ENCODE measurements at places on chromosomes 6 and 20.

DNA sequence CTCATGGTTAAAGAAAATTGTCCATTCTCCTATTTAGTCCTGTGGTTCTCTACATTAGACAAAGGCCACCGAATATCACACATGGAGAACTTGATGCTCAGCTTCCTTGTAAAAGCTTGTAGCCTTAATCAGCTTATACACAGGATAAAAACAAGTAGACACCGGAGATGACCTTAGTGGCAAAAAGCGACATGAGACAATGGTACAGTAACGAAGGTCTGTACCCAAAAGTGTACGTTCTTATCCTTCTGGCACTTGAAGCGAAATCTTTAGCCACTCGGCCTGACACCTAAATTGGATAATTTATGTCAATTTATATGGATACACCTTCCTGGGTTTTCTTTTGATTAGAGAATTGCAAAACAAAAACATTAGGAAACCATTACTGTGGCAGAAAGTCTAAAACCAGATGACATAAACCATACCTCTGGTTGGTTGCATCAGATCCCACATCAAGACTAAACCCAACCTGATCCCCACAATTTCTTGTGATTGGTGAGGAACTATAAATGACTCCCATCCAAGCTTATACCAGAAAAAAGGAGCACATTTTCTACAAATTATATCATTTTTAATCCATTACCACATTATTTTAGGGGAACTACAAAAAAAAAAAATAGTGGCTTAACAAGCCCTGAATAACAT lies 6.1 kb downstream of the RBM39 start:
- DNase-seq: no peak

DNA sequence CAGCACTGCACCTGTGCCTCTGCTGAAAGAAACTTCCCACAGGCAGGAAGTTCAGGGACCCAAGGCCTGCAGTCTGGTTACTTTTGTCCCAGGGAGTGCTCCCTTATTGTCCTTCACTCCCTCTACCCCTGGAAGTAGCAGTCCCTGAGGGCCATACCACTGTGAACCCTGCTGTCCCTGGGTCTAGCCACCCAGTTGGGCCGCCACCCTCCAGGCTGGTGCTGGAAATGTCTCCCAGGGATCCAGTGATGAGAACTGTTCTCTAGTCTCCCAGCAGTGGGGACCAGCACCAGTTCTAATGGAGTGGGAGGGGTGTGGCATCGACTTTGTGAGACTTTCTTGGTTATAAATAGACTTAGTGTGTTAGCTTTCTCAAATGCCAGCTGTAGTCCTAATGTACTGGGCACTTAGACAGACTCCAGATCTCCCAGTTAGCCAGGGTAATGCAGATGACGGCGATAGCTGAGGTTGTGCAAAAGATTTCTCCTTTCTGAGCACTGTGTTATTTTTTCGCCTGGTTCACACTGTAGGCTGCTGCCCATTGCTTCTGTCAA lies 462.5 kb downstream of the CDH26 start:
- DNase-seq: no peak

GRCh38 chr6:169933839-169934698 lies 182.6 kb downstream of the ERMARD start:
- peak; percentile 19 for DNase-seq

GRCh38 chr20:32067234-32067821 lies 15.3 kb downstream of the HCK start:
- peak; percentile 74 for DNase-seq

DNA sequence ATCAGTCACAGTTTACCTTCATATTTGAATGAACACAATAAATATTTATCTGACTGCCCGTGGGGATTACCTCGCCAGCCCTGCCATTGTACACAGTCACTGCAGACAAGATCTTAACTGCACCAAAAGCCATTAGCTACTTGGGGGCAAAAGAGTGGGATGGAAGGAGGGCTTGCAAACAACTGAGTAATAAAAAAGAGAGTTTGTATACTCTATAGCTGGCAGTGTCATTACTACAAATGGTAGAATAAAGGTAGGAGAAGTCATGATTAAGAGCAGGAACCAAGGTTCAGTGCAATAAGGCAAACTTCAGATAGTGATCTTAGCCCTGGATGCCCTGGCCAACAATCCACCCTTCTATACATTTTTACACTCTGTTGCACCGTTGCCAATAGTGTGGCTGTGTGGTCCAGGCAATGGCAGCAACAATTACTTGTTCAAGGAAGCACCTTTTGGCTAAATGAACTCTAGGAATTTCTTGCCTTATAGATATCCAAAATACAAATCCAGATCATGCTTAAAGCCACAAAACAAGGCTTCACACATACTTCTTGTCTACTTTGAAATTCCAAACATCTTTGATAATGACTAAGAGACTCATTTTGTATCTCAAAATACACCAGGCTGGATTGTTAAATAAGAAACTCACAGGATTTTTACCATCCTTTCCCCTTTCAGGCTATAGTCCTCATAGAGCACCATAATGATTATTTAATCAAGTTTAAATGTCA lies 955.4 kb upstream of the ADGRB3 start:
- no peak for DNase-seq

DNA sequence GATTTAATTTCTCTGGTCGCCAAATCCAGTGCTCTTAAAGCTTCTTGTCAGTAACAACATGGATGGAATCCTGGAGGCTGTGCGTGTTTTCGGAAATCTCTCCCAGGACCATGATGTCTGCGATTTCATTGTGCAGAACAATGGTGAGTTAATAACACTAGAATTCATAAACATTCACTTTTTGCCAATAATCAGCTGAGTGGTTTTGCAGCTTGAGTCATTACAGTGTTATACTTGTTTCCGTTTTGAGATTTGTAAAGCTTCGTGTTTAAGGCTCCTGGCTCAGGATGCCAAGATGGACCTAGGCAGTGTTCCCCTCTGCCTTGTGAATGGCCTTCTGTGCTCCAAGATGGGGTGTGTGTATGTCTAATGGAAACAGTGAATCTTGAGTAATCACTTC lies 113.8 kb downstream of the ARMC2 start:
- DNase-seq: no peak

DNA sequence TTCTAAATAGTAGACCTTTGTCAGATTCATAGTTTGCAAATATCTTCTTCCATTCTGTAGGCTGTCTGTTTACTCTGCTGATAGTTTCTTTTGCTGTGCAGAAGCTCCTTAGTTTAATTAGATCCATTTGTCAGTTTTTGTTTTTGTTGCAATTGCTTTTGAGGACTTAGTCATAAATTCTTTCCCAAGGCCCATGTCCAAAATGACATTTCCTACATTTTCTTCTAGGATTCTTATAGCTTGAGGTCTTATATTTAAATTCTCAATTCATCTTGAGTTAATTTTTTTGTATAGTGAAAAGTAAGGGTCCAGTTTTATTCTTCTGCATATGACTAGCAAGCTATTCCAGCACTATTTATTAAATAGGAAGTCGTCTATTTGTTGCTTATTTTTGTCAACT lies 287.0 kb downstream of the PACRG start:
- no peak for DNase-seq

DNA sequence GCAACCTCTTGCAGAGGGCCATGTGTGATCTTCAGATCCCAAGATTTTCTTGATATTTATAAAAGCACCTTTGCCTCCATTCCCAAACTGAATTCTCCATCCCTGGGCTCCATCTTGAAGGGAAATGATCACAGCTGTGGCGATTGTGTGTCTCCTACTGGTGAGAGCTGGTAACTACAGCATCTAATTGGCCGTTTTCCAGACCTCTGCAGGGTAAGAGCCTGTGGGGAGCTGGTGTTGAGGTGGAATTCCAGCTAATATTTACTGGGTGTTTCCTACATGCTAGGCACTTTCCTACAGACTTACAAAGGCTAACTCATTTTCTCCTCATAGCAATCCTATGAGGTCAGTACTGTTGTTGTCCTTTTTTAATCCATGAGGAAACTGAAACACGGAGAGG lies 59.2 kb upstream of the FNDC1 start:
- peak; percentile 36 for DNase-seq

DNA sequence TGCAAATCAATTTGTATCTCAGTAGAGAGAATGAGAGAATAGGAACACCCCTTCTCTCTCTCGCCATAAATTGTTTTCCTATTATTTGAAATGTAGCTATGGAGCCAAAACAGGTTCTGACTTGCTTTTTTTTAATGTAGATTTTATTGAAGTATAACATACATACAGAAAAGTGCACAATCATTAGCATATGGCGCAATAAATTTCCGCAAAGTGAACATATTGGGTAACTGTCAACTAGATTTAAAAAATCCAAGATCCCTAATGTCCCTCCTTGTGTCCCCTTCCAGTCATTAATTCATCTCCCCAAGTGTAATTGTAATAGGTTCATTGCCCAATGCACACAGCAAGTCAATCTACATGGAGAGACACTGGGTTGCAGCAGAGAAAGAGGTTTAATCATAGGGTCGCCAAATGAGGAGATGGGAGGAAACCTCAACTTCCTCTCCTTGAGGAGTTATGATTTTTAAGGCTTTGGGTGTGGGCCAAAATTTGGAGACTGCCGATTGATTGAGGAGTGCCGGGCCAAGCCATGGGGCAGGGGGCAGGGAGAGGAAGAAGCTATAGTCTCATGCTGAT lies 43.3 kb upstream of the TGM3 start:
- DNase-seq: no peak

GRCh38 chr6:41464481-41464880 lies 81.7 kb upstream of the FOXP4 start:
- DNase-seq: peak; percentile 55

DNA sequence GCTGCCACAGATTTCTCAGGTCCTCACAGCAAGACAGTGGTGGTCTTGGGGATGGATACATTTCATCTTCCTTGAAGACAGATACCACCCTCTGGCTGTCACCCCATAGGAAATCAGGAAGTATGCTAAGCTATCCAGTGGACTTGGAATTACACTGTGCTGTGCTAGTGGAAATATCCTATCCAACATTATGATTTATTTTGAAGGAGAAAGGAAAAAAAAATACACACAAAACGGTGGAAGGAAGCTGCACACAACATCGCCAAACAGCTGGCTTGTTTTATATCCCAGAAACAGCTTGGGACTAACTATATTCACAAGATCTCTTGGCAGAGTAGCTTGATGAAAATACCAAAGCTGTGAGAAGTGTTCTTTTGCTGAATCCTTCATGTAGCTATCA lies 257.6 kb downstream of the LAMA2 start:
- DNase-seq: no peak

GRCh38 chr6:43608807-43609206 lies 20.3 kb downstream of the GTPBP2 start:
- DNase-seq: no peak

DNA sequence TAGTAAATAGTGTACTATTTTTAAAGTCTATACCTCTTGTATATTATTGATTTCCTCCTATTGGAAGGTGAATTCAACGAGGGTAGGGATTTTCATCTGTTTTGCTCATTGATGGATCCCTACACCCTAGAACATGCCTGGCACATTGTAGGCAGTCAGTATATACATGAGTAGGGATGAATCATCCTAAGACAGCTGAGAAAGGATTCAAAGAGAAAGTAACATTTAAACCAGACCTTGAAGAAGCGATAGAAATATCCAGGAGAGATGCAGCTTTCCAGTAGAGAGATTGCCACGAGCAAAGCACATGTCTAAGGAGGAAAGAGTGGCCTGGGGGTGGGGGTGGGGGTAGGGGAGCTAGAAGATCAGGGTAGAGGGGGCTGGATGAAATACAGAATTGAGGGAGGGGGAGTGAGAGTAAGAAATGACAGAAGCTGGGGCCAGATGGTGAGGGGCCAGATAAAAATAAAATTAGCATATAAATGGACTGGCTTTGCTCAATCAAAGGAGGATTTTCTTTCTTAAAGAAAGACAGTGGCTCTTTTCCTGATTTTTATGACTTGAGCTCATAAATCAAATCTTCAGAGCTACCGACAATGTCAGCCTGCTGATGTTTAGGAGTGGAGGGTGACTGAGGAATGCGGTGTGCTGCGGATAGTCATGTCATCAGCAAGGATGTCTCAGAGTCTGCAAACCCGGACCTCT lies 168.2 kb downstream of the SAMD5 start:
- DNase-seq: no peak

DNA sequence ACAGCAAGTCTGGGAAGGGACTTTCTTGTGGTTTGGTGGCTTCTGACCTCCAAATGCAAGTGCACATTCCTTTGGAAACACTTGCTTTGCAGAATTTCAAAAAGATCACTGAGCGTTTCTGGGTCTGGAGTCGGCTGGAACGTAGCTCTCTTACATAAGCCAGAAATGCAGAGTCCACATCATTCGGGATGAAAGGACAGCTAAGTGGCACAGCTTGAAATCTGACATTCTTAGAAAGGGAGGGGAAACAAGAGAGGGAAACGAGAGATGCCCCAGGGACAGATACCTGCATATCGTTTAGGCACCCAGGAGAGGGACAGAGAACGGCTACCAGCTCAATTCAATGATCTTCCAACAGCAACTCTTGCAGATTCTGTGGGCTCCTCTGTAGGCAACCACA lies 118.7 kb downstream of the NFATC2 start:
- no peak for DNase-seq

DNA sequence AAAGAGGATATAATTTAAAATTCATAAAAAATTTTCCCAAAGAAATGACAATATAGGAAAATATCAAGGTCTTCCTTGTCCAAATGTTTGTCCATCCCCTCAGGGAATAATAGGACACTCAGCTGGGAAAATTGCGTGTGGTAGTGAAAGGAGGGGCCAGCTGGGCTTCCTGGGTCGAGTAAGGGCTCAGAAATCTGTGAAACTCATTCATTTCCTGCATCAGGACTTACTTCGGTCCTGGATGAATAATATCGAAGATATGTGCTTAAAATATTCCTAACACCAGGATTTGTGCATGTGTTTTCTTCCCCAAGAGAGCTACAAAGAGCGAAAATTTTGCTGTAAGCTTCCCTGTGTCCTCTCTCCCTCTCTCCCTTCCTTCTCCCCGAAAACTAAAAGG lies 118.2 kb upstream of the GJE1 start:
- DNase-seq: peak; percentile 7

DNA sequence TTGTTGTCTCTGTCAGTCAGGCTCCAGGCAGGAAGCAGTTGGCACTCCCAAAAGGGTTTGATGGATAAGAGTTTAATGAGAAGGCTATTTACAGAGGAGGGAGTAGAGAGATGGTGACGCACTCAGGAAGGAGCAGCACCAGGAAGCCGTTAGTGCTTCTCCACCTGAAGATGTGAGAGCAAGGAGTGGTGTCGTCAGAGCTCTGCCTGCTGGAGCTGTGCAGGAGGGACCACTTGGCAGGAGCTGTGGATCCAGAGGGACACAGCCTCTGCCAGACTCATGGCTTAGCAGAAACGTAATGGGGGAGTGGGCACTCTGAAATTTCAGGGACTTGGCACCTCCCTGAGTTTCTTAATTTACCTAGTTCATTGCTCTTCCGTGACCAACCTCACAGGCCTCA lies 16.8 kb downstream of the DAAM2 start:
- no peak for DNase-seq
